ENCODE measurements at places on chromosomes 2 and 18.

- no peak for DNase-seq
Measured at GRCh38 chr18:42559069-42559690, 556.3 kb downstream of the RIT2 start.

GRCh38 chr2:190815226-190815625, 65.4 kb upstream of the GLS start:
- no peak for DNase-seq

- no peak for DNase-seq
Measured at GRCh38 chr18:57329856-57330255, 22.5 kb upstream of the ST8SIA3 start.

GRCh38 chr2:222713002-222713401, 41.5 kb downstream of the MOGAT1 start:
- DNase-seq, result no peak

GRCh38 chr18:76765649-76766048, 56.7 kb upstream of the ZNF236 start:
- no peak for DNase-seq
